ENCODE measurements at places on chromosomes 16 and 17.

DNA sequence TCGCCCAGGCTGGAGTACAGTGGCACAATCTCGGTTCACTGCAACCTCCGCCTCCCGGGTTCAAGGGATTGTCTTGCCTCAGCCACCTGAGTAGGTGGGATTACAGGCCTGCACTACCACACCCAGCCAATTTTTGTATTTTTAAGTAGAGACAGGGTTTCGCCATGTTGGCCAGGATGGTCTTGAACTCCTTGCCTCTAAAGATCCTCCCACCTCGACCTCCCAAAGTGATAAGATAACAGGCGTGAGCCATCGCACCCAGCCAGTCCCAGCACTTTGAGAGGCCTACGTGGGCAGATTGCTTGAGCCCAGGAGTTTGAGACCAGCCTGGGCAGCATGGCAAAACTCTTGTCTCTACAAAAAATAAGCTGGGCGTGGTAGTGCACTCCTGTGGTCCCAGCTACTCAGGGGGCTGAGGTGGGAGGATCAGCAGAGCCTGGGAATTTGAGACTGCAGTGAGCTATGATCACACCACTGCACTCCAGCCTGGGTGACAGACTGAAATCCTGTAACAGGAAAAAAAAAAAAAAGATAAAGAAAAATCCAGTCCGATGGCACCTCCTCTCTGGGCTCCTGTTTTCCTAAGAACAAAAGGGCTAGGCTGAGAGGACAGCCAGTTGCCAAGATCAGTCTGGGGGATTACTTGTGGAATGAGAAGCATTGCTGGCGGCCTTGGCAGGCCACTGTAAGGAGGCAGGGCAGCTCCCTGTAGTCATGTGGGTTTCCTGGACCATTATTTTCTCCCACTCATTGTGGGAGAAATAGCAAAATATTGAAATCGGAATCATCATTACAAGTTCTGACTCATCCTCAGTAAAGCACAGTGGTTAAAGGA, 3.0 kb upstream of the PIPOX start:
- no peak for DNase-seq

DNA sequence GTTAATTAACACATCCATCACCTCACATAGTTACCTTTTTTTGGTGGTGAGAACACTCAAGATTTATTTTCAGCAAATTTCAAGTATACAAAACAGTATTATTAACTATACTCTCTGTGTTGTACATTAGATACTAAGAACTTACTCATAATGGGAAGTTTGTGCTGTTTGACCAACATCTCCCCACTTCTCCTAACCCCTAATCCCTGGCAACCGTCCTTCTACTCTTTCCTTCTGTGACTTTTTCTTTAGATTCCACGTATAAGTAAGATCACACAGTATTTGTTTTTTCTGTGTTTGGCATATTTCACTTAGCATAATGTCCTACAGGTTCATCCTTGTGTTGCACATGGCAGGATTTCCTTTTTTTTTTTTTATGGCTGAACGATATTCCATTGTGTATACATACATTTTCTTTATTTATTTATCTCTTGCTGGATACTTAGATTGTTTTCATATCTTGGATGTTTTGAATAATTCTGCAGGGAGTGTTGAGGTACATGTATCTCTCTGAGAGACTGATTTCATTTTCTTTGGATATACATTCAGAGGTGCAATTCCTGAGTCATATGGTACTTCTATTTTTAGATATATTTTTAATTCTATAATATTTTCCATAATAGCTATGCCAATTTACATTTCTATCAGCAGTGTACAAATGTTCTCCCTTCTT, 19.0 kb downstream of the PPM1D start:
- no peak for DNase-seq

DNA sequence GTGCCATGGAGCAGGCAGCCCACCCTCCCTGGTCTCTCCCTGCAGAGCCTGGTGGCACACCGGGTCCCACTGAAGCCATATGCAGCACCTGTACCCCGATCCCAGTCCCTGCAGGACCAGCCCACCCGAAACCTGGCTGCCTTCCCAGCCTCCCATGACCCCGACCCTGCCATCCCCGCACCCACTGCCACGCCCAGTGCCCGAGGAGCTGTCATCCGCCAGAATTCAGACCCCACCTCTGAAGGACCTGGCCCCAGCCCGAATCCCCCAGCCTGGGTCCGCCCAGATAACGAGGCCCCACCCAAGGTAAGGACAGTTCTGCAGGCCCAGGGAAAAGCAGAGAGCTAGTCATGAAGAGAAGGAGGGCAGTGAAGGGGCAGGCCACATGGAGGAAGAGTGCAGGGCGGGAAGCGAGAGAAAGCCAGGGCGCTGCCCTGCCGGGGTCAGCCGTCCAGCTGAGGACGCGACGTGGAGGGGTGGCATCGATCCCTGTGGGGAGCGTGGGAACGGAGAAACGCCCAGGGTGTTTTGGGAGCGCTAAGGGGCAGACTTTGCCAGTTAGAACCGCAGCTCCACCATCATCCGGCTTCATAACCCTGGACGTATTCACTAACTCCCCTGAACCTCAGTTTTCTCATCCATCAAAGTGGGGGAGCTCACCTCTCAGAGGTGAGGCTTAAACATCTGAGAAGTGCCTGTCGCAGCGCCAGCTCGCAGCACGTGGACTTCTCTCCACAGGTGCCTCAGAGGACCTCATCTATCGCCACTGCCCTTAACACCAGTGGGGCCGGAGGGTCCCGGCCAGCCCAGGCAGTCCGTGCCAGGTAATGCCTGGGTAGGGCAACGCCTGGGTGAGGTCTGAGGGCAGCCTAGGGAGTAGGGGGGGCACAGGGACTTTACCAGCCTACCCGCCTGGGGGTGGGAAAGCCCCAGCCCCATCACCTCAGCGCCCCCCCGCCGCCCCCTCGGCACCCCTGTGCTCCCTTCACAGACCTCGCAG, 7.6 kb upstream of the C17orf107 start:
- DNase-seq = no peak

GRCh38 chr16:23113185-23113584, 36.1 kb downstream of the USP31 start:
- DNase-seq = no peak

DNA sequence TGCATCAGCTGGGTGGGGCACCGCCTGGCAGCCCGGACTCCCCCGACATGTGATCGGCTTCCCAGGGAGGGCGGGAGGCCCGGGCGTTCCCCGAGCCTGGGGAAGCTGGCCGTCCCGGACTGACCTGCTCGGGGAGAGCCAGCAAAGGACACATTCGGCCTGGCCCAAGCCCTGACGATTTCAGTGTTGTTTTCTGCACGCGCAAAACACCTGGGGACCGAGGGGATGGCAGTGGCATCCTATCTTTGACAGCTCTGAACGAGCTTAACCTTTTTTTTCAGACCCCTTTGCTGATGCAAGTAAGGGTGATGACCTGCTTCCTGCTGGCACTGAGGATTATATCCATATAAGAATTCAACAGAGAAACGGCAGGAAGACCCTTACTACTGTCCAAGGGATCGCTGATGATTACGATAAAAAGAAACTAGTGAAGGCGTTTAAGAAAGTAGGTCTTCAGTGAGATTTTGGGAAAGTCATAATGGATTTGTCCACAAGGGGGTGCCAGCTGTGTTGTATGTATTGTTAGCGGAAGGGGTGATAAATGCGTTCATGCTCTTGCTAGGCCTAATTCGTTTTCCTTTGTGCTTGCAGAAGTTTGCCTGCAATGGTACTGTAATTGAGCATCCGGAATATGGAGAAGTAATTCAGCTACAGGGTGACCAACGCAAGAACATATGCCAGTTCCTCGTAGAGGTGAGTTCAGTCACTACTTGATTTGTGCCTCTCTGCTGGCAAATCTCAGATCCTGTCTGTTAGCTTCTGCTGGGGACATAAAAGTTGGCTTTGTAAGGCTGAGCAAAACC, 1.0 kb downstream of the EIF1 start:
- DNase-seq = no peak

- no peak for DNase-seq
These were observed 108.2 kb downstream of the RPTOR start for GRCh38 chr17:80652756-80653330.
